ENCODE measurements at places on chromosomes 7 and 10.

DNA sequence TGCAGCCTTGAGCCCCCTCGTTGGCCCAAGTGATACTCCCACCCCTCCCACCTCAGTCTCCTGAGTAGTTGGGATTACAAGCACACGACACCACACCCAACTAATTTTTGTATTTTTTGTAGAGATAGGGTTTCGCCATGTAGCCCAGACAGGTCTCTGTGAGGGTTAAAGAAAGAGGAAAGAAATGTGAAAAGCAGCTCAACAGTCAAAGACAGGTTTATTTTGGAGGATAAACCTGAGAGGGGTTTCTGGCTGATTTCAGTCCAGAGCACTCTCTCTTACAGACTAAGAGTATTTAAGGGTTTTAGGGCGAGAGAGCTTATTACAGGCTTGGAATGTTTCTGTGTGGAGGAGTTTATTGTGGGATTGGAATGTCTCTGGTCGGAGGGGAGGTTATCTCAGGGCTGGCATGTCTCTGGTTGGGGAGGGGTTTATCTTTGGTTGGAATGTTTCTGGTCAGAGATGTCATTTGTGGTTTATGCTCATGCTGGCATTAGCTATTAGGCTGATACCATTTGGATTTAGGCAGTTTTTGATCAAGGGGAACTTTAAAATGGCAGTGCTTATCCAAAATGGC is 26.1 kb upstream of the SNX10 start:
- no peak for DNase-seq

DNA sequence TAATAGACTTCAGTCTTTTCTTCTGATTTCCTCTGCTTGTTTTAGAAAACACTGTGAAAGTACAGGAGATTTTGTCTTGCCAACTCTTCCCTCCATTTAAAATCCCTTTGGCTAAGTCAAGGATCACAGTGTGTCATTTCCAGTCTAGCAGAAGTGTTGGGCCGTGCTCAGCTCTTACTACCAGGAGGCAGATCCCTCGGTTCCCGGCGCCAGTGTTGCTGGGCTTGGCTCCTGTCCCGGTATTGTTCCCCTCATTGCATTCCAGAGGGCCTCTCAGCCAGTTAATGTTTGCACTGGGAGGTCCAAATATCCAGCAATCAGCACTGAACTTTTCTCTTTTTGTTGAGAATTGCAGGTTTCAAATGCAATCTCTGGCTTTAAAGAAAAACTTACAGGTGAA is 612.1 kb upstream of the MGMT start:
- DNase-seq: no peak

GRCh38 chr7:134315679-134316538 is 821 bp downstream of the SLC35B4 start:
- DNase-seq: no peak

DNA sequence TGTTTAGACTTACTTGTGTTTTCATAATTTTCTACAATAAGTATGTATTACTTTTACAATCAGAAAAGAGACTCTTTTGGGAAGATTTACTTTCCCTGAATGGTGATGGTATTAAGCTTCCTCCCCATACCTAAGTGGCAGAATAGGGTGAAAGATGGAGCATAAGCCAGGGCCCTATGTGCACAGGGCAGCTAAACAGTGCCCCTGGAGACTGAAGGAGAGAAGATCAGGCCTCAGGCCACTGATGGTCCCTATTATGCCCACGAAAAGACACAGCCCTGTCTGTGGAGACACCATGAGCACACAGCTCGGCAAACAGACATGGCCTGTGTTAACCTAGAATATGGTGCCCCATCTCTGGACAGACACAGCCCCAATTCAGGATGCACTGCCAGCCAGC is 139.4 kb downstream of the OAT start:
- no peak for DNase-seq

DNA sequence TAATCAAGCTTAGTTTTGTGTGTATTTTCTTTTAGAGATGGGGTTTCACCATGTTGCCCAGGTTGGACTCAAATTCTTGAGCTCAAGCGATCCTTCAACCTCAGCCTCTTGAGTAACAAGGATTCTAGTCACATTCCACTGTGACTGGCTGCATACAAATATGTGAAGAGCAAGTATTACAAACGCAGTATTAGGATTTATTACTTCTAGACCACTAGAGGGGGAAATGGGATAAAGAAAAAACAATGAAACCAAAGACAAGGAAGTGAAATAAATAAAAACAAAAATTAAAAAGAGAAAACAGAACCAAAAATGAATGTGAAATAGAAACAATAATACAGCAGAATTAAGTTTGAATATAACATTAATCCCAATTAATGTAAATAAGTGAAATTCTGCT is 308.7 kb downstream of the ANKRD30A start:
- DNase-seq: no peak

DNA sequence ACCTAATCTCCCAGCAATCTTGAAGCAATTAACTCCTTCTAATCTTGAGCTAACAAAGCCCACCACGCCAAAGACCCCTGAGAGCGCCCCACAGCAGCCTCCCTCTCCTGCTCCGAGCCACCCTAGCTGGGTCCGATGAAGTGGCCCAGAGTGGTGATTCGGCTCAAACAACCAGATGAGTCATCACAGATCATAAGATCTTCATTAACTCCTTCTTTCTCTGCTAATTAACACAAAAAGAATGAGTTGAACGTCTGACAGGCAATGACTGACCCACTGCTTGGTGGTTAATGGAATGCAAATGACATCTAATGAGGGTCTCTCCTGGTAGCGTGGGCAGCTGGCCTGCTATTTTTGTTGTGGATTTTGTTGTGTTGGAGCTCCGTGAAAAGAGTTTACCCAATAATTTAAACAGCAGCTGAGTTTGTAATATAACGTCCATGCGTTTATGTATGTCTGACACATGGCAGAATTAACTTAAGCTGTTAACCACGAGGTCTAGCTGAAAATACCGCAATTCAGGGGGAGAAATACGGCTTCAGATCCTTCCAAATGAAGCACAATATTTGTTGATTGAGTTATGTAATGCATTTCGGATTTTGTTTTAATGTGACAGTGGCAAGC is 161.4 kb downstream of the RAB11FIP2 start:
- DNase-seq: no peak

GRCh38 chr7:2959828-2960599 is 83.7 kb downstream of the CARD11 start:
- no peak for DNase-seq

- DNase-seq: no peak
Measured at GRCh38 chr10:133141144-133141957, 18.7 kb upstream of the KNDC1 start.

DNA sequence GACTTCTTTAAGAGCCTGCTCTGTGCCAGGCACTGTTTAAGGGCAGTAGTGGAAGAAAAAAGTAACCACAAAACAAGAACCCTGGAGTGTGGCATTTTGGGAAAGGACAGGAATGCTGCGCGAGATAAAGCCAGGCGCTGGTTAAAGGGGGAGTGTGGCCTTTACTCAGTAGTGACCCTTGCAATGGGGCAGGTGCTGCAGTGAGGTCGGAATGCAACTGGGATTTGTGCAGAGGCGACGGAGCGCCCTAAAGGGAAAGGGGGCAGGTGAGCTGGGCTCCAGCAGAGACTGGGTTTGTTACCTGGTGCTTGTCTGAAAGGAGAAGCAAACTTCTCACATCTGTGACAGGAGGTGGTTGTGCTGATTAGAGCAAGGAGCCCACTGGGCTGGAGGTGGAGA is 263.6 kb downstream of the ACTR3B start:
- DNase-seq: no peak

DNA sequence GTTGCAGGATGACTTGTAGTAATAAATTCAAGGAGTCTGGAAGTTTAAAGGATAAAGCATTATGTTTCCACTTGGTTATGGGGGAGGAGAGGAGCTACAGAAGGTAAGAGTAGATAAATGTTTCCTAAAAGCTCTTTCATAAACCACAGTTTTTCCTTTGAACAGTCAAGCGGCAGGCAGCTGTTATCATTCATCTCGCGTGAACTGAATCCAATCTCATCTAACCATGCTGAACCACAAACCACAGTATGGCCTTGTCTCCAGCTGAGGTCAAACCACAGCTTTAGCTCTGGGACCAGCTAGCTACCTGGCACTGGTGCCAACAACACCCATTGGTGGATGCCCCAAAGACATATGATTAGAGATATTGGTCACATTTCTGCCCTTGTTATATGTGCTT is 63.3 kb downstream of the NOC3L start:
- no peak for DNase-seq

All from stimulated activated CD4-positive, alpha-beta T cell treated with anti-CD3 and anti-CD28 coated beads, Interleukin-4, amount 100 ng/mL, for 1 hour (primary cell).